Activated T-helper 1 cell treated with anti-CD3 and anti-CD28 coated beads, Interleukin-2, amount 50 U/mL, for 16 hours (primary cell): ENCODE measurements at places on chromosomes 5 and 9.

DNA sequence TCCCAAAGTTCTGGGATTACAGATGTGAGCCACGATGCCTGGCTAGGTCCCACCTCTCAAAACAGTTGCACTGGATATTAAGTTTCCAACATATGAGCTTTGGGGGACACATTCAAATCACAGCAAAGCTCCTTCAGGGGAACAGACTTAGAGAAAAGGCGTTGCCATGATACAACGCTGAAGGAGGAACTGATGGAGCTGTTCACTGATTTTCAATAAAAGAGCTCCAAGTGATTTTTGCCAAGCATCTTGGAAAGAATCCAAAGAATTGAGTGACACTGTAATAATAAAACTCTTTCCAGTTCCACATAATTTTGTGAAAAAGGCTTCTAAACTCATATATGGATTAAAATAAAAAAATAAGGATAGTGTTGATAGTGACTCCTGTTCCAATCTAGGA, 72.5 kb downstream of the CSNK1A1 start:
- DNase-seq: no peak

DNA sequence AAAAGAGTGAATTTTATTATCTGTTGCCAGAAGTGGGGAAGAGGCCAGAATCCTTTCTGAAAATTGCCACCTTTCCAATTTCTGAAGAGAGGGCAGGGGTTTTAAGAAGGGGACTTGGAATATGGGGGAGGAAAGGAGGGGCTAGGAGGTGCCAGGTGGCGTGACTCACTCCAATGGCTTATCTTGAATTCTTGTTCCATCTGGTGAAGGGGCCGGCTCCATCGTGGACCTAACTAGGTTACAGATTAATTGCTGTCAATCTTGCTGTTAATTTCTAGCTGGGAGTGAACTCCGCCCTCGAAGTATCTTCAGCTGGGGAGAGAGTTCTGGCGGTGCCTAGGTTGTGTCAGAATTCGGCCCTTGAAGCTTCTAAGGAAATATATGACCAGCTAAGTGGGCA, 138.7 kb downstream of the YTHDC2 start:
- no peak for DNase-seq

- no peak for DNase-seq
Observed at GRCh38 chr9:121956808-121957207, 136.3 kb downstream of the TTLL11 start.

GRCh38 chr9:125513668-125514413, 193.2 kb downstream of the MAPKAP1 start:
- DNase-seq: no peak

DNA sequence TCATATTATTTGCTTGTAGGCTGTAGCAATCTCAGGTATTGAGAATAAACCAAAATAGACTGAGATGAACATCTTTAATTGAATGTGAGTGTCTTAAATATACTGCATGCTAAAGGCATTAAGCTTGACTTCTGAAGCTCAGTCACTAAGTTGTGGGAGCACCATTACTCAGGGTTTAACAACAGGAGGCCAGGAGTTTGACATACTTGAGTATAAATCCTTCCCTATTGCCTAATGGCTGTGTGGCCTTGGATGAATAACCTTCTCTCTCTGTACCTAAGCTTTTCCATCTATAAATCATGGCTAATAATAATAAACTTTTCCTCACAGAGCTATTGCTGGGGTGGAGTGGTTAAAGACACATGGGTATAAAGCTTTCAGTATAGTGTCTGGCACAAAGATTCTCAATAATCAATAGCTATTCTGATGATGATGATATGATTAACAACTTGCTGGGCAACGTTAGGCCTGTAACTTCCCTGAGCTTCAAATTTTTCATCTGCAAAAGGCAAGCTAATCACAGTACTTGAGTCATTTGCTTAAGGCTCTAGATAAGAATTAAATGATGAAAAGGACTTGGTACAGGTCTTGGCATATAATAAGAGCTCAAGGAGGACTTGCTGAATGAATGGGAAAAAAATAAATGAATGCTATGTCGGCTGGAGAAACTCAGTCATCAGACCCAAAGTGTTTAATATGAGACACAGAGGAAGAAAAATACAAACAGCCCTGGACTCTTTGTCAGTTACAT, 174.0 kb upstream of the IL12B start:
- no peak for DNase-seq

DNA sequence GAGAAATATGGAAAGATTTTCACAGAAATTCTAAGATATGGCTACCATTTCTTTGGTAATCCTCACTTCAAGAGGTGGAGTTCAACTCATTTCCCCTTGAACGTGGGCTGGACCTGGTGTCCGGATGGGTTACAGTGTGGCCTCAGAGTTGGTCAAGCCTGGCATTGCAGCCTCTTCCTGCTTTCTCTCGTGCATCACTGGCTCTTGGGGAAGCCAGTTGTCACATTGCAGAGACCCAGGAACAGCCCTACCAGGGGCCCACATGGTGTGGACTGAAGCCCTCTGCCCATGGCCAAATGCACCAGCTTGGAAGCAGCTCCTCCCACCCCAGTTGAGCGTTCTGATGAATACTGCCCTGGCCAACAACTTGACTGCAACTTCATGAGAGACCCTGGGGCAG, 47.7 kb upstream of the FCN1 start:
- no peak for DNase-seq

- DNase-seq: no peak
Observed at GRCh38 chr9:137435980-137436760, 5.0 kb downstream of the ENTPD8 start.

DNA sequence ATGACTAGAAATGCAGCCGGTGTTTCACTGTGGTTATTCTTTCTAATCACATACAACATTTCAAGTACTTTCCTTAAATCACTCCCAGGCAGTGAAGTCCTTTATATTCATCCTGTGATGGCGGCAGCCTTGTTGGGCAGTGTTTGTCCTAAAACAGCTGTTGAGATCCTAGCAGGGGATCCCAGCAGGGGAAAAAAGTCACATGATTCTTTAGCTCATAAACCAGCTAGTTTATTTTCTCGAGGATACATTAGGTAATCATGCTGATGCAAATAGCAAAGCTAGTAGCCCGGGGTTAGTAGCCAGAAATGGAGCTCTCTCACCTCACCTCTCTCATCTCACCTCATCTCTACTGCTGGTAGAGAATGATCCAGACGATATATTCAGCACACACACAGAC, 70.5 kb downstream of the FOXD1 start:
- no peak for DNase-seq

- DNase-seq: no peak
Observed at GRCh38 chr9:105116052-105116868, 128.2 kb upstream of the SLC44A1 start.

- DNase-seq: no peak
Observed at GRCh38 chr9:88753691-88754367, 218.9 kb downstream of the NXNL2 start.

- no peak for DNase-seq
Observed at GRCh38 chr5:74072646-74073045, 446.6 kb downstream of the ARHGEF28 start.

DNA sequence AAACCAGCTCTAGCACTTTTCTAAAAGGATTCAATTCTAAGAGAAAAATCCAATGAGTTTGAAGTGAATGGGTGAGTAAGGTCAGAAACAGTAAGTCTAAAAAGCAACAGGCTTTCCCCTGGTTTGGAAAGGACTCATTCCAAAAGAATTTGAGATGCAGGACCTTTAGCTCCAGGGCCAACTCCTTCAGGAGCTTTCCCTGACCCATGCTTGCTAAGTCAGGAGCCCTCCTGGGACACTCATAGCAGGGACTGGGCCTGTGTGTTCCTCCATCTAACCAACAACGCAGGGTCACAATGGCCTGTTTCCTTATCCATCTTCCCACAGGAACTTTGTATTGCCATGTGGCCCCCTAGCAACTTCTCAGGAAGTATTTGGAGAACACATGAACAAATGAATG, 198.8 kb downstream of the FRMD3 start:
- DNase-seq: no peak

GRCh38 chr9:86795823-86796553, 151.3 kb downstream of the GAS1 start:
- no peak for DNase-seq

DNA sequence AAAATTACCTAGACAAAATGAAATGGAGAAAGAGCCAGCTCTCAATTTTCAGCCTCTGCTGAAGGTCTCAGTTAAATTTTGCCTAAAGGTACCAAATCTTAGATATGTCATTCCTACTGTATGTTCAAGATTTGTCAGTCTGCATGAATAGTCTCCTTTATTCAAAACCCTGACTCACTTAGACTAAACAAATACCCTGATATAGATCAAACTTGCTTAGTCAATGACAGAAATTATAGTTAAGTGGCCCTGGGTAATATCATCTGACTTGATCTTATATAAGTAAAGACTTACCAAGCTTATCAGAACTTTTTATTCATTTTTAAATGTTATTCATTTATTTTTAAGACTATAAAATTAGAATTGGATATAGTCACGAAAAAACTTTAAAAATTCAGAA, 12.2 kb downstream of the MEGF9 start:
- no peak for DNase-seq

- no peak for DNase-seq
Observed at GRCh38 chr5:109759306-109759705, 69.6 kb downstream of the MAN2A1 start.

GRCh38 chr5:130385656-130386055, 481.4 kb downstream of the CHSY3 start:
- DNase-seq: no peak

GRCh38 chr5:72222521-72222920, 97.5 kb downstream of the MRPS27 start:
- DNase-seq: no peak

GRCh38 chr5:41748631-41749030, 121.6 kb downstream of the OXCT1 start:
- no peak for DNase-seq

DNA sequence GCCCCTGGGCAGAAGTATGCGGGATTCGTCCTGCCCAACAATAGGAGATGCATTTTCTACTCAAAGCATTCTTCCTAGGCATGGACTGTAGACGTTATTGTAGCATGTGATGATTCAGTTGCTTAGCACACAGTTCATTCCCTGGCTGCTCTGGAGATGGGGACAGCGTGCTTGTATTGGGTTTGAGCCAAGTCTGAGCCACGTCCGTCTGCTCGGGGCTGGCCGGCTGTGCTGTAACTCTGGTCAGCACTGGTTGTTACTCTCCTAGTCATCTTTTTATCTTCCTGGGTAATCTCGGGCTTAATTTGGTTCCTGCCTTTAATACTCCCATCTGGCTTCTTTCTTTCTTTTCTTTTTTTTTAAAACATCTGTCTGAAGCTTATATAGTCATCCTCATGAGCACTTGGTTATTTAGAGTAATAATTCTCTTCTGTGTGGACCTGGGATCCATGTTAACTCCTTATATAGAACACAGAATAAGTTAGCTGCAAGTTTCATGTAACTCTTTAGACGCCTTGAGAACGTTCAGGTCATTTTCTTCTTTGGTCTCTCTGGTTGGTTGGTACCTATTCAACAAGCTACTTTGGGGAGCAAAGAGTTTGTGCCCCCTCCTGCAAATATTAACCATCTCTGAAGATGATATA, 118.8 kb upstream of the RPS23 start:
- no peak for DNase-seq

GRCh38 chr9:133112663-133113026, 8.4 kb downstream of the RALGDS start:
- no peak for DNase-seq

DNA sequence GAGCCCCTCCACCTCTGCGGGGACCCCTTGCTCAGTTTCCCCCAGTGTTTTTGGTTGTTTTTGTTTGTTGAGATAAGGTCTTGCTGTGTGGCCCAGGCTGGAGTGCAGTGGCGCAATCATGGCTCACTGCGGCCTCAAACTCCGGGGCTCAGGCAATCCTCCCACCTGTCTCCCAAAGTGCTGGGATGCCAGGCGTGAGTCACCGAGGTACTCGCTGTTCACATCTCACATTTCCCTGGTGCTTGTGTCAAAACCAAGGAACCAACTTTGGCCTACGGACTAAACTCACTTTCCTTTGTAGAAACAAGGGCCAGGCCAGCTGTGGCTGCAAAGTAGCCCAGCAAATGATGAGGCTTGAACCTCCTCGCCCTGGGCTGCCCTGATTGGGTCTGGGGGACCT, 9.7 kb upstream of the AJM1 start:
- no peak for DNase-seq

DNA sequence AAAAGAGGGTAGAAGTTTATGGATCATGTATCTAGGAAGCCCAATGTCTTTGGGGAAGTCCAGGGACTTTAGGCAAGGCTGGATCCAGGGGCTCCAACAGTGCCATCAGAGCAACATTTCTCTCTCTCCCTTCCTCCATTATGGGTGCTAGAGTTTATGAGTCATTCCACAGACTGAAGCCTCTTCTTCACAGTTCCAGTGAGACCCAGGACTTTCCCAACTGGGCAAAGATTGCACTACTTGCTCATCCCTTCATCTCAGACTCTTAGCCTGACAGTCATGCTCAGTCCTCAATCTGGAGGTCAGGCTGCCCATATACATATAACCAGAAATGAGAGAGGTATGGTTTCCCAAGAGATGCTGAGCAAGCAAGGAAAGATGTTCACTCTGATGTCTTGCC, 110.7 kb downstream of the FEM1C start:
- DNase-seq: no peak

DNA sequence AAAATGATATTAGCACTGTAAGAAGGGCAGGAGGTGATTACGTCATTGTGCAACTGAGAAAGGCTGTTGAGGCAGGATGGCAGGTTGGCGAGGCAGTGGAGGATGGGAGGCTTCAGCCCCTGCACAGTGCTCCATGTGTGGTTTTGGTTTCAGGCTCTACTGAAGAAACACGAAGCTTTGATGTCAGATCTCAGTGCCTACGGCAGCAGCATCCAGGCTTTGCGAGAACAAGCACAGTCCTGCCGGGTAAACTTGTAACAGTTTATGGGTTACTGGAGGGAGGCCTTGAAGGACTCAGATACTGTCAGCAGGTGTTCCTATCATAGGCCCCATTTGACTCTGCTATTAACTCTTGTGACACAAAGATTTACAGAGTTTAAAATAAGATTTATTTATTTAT, 35.1 kb downstream of the SPTAN1 start:
- DNase-seq: peak; percentile 3

DNA sequence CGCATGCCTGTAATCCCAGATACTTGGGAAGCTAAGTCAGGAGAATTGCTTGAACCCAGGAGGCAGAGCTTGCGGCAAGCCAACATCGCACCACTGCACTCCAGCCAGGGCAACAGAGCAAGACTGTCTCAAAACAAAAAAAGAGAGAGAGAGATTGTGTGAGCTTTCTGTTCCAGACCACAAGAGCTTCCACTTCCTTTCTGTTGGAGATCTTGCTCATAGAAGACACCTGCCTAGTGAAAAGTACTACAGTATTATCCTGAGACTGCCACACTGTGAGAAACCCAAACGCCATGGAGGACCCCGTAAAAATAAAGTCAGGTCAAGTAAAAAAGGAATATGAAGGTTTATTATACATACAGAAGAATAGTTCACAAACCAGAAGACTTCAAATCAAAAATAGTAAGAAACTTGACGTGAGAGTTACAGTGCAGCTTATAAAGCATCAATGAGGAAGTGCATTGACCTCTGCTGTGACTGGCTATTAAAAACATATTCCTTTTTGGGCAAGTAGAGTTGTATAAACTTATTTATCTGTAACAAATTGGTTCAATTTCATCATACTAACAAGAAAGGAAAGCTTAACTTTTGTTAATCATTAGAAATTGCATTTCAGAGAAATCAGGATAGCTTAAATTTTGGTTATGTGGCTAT, 4.3 kb upstream of the EMB start:
- no peak for DNase-seq

- DNase-seq: no peak
Observed at GRCh38 chr5:3375586-3376311, 219.9 kb upstream of the IRX1 start.
